CD8-positive, alpha-beta T cell (primary cell): ENCODE measurements at places on chromosomes 5 and 9. TPM values are rescaled to one million over a fixed set of nuclear protein-coding genes. Genes with fewer than 3 reads are reported as not detected.

Gene ARL14EPL
- total RNA-seq = 1.0 TPM

DNA sequence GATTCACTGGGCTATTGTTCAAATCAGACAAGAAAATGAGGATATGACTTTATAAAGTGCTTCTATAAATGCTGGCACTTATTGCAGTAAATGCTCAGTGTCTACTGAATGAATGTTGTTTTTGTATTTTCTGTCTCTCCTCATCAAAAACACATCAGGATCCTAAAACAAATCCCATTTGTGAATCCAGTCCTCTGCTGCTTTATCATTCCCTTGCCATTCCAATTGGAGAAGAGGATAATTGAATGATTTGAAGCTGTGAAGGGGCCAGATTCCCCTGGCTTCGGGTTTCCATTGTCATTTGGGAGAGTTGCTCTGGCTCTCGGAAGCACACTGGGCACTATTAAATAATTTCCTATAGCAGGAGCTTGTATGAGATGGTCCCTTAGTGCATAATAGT lies 666.8 kb downstream of the ACTL7B start:
- no peak for DNase-seq

GRCh38 chr5:83518319-83519061 lies 46.9 kb downstream of the VCAN start:
- no peak for DNase-seq

DNA sequence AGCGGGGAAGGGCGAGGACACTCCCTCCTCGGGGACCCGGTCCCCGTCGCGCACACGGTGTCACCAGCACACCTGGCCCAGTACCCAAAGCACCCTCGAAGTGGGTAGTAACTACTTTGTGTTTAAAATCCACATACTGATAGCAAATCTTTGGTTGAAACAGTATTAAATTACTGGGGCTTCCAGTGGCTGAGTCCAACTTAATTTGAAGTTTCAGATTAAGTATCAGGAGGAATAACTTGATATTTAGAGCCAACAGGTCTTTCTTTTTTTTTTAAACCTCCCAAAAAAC lies 615 bp downstream of the ATG10 start:
- no peak for DNase-seq

DNA sequence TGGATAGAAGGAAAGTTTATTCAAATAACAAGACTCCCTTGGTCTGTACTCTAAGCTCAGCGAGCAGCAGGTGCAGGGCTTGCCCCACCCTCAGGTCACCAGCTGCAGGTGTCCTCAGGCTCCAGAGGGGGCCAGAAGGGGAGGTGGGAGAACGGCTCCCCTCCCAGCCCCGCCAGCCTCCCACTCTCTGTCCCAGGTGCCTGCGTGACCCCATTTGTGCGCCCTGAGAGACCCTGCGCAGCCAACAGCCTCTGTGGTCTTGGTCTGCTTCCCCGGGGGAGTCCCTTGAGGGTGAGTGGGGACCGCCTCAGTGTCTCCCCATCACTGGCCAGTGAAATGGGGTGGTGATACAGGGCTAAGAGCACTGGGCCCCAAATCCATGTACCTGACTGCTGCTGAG lies 62.3 kb upstream of the STXBP1 start:
- DNase-seq = no peak

GRCh38 chr5:94613583-94613982 lies 4.8 kb downstream of the KIAA0825 start:
- DNase-seq = no peak

GRCh38 chr9:121816845-121817450 lies 165.5 kb downstream of the DAB2IP start:
- no peak for DNase-seq
